ENCODE measurements at places on chromosomes 7 and 10.

GRCh38 chr7:51009716-51010496, 227.2 kb upstream of the GRB10 start:
- DNase-seq: no peak

- DNase-seq: no peak
Measured at GRCh38 chr7:142614116-142614515, 135.2 kb upstream of the PRSS1 start.

- DNase-seq: no peak
Measured at GRCh38 chr7:101596898-101597297, 32.2 kb downstream of the MYL10 start.

GRCh38 chr7:137877027-137877675, 30.4 kb upstream of the DGKI start:
- no peak for DNase-seq

GRCh38 chr10:17409170-17409733, 45.1 kb downstream of the ST8SIA6 start:
- no peak for DNase-seq

DNA sequence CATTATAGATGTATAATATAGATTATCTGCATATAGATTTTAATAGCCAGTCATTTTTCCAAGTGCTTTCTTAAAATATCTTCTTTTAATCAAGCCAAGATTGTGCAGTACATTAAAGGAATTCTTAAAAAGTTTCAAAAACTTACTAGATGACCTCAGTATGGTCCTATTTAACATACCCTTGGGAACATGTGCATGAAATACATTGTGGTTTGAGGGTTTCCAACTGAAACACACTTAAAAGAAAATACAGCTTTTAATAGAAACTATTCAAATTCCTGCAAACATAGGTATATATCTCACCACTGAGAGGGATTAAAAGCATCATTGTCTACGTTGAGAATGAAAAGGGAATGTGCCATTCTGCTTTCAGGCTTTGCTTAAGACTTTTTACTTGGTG, 364.9 kb downstream of the SUGCT start:
- no peak for DNase-seq

- no peak for DNase-seq
Measured at GRCh38 chr10:8534096-8534495, 479.6 kb downstream of the GATA3 start.

DNA sequence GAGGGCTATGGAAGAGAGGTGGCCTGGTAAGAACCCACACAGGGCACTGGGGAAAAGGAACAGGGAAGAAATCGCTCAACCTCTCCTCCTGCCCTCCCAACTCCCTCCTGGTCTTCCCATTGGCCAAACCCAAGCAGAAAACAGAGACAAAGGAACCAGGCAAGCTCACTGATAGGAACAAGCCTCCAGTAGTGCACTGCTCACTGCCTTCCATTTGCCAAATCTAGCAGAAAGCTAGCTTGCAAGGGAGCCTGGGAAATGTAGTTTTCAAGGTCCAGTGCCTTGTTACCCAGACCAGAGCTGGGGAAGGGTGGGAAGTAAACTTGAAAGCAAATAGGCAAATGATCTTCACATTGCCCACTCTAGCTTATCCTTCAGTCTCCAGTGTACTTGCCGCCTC, 556.1 kb upstream of the AUTS2 start:
- no peak for DNase-seq

DNA sequence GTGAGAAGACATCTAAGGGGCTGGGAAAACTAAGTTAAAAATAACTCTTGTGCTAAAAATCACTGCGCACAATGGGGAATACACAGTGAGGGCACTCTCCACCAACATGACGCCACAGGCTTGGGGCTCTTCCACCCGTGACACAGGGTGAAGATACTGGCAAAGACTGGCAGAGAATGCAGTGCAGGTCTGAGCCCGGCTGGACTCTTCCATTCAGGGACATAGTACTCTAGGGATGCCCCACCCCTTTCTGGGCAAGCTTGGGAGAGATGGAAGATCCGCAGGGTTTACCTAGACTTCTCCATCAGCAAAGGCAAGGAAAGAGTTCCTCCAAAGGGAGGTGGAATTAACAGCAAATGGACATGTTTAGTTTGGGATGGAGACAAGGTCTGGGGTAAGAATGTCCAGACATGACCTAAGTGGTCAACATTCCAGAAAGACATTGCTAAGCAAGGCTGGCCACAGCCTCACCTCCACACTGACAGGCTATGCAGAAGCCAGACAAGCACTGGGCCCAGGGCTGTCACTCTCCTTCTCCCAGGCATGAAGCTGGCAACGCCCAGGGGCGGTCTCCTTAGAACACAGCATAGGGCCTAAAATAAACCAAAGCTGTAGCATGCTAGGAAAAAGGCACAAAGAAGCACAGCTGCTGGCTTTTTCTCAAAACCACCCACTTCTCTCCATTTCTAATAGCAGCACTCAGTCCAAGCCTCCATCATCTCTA, 28.1 kb downstream of the XPNPEP1 start:
- no peak for DNase-seq

DNA sequence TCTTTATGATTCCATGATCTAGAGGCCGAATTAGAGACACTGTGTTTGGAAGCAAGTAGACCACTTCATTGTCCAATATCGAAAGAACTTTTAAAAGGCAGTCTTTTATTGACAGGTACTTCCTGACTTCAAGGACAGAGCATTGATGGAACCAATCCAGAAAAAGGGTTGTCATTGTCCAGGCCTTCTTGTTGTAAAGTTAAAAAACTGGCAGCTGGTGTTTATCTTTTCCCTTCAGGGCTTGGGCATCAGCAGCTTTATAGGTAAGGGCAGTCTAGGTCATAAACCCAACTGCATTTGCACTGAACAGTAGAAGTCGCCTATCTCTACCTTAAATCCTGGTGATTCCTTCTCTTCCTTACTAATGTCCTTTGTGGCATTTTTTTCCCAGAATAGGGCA, 95.6 kb downstream of the ST7 start:
- no peak for DNase-seq

- DNase-seq: no peak
Measured at GRCh38 chr10:132555648-132556575, 18.3 kb downstream of the INPP5A start.

- no peak for DNase-seq
Measured at GRCh38 chr10:44030132-44030531, 354.8 kb downstream of the CXCL12 start.

GRCh38 chr10:11010582-11010981, 7.1 kb upstream of the CELF2 start:
- DNase-seq: no peak

GRCh38 chr7:148104924-148105323, 485.6 kb upstream of the C7orf33 start:
- no peak for DNase-seq

DNA sequence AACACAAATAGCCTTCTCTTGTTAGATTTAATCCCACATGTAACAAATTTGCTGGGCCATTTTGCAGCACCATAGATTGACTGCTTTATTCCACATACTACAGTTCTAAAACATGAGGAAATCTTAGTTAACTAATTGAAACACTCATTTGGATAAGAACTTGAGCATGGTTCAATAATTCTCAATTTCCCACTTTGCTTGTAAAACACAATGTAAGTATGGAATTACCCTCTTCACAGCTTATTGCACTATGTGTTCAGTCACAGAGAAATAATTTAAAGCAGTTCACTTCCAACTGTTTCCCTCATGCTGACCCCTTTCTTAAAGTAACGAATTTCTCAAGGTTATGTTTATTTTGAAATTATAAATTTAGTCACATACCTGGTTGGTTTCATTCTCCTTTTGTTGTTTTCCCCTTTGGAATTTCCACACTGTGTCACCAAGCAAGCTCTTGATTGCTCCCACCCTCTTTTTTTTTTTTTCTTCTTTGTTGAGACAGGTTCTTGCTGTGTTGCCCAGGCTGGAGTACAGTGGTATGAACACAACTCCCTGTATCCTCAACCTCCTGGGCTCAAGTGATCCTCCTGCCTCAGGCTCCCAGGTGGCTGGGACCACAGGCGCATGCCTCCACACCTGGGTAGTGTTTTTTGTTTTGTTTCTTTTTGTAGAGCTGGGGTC, 425.4 kb downstream of the EXOC4 start:
- DNase-seq: no peak

DNA sequence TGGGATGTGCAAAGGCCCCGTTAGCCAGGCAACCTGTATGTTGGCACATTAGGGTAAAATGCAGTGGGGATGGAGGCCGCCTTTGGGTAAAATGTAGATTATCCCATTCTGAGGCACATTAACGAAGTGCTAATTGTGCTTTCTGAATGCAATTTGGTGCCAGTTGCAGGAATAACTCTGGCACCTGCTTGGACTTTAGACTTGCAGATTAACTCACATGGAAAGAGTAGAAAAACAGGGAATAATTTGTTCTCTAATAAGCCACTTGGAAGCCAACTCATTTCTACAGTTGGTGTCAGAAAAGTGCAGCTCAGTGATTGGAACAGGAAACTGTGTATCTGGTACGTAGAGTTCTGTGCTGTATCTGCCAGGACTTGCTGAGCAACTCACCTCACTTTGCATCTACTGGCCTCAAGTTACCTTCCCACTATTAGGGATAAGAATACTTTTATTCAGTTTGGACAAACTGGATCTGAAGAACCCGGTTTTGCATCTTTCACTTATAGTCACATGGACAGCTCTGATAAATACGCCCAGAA, 377.4 kb upstream of the PODXL start:
- DNase-seq: no peak

- DNase-seq: no peak
Measured at GRCh38 chr7:1858435-1859265, 188.6 kb downstream of the ELFN1 start.

- DNase-seq: no peak
Measured at GRCh38 chr10:73887294-73888039, 13.1 kb upstream of the CAMK2G start.

GRCh38 chr7:91973639-91974038, 33.0 kb downstream of the AKAP9 start:
- DNase-seq: no peak

- DNase-seq: peak; percentile 19
Measured at GRCh38 chr7:23055582-23056178, 41.8 kb upstream of the HYCC1 start.

GRCh38 chr10:19828278-19829049, 12.2 kb downstream of the PLXDC2 start:
- DNase-seq: no peak

DNA sequence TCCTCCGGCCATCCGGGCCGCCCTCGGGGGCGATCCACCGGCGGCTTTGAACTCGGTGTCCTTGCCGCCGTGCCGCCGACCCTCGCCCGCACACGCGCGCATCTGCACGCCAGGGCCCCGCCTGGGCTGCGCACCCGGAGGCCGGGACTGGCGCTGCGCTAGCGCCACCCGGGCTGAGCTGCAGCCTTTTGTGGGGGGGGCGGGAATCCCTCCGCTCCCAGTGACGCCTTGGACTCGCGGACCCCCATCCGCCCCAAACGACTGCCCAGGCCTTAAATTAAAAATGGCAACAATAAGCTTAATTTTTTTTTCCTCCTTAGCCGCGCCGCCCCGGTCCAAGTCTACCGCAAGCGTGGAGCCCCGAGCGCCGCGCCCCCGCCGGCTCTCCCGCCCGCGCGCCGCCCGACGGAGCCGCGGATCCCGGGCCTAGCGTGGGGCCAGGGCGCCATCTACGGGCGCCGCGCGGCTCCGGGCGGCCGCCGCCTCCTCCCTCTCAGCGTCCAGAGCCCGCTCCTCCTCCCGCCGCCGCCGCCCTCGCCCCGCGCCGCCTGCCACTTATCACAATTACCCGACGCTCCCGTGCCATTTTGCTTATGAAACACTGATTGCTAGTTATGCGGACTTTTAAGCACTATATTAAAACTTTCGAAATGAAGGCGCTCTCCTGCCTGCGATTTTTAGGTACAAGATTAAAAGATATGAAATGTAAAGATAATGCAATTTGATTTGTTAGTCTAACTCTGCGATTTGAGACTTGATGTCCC, 7.5 kb upstream of the EBF3 start:
- no peak for DNase-seq

DNA sequence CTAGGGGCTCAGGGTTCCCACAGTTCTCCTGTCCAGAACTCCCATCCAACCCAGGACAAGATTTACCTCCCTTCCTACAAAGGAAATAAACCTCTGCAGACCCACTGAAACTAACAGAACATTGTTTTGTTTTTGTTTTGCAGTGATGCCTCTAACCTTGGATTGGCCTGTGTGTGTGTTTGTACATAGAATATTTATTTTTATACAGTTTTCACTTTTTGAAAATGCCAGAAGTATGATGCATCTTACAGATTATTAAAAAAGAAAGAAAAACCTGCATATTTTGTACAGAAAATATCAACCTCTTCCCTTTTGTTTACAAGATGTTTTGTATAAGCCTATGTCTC, 94.1 kb upstream of the MACROH2A2 start:
- no peak for DNase-seq

- no peak for DNase-seq
Measured at GRCh38 chr7:124956160-124956559, 26.5 kb upstream of the POT1 start.

GRCh38 chr10:89640241-89640640, 4.8 kb downstream of the PANK1 start:
- DNase-seq: no peak

DNA sequence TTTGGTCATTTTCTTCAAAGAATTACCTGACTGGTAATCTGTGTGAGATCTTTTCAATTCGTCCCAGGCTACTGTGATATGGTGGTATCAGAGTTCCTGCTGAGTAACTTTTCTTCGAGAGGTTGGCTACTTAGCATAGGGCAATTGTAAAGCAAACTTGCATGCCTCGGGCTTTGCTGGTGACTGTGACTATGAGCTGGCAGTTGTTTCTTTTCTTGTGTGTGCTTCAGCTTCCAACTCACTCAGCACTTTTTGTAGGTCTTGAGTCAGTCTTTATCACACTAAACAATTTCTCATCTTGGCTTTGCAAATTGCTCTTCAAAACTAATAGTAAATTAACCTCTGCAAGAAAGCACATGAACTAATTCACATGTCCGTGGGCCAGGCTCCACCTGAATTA, 44.3 kb downstream of the PRR15 start:
- DNase-seq: no peak

DNA sequence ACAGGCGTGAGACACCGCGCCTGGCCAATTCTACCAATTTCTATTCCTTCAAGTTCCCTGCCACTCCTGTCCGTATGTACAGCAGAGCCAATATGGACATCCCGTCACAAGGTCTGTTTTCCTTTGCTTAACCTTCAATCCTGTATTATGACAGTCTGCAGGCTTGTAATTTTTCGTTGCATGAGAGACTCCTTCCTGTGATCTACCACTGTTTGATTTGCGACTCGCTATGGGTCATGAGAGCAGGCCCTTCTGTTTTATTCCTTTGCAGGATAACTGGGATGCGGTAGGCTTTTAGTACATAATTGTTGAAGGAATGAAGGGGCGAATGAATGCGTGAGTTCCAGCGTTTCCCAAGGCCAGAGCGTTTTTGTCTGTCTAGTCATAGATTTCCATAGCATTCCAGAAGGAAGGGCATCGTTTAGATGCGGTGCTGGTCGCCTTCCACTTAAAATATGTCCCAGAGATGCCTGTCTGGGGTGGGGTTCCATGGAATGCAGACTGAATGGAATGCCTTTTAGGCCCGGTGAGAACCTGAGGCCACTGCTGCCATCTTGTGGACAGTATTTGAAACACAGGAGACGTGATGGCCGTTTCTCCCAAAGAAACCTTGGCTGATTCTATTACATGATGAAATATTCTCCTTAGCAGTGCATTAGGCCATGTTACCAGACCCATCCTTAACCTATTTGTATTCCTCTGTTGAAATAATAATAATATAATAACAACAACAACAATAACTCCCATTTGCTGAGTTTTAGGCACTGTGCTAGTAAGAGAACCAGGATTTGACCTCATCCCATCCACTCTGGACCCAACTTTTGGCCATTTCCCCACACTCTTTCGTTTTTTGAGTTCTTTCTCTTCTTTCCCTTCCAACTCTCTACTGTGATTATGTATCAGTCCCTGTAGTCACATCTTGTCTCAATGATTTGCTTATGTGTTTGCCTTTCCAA, 193.2 kb downstream of the MYOF start:
- no peak for DNase-seq
